ENCODE measurements at places on chromosomes 13 and 19.

DNA sequence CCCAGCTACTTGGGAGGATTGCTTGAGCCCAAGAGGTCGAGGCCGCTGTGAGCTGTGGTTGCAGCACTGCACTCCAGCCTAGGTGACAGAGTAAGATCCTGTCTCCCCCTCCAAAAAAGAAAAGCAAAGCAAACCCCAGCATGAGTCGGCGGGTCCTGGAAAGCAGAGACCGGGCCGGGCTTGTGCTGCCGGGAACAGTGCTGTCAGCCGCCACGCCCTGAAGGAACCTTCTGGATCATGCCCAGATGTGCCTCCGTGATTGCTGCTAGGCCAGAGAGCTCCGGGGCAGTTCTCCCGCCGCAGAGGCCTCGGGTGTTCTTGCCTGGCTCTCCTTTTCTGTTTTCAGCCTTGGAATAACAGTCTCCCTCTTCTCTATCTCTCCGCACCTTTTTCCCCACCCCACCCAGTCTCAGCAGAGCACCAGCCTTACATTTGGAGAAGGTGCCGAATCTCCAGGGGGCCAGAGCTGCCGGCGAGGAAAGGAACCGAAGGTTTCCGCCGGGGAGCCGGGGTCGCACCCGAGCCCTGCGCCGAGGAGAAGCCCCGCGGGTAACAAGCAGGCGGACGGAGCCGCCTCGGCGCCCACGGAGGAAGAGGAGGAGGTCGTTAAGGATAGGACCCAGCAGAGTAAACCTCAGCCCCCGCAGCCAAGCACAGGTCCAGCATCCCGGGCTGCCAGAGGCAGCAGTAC lies 181.9 kb downstream of the STK24 start:
- no peak for DNase-seq

- DNase-seq = no peak
These were observed 238.0 kb downstream of the PCDH9 start for GRCh38 chr13:66992183-66992582.

DNA sequence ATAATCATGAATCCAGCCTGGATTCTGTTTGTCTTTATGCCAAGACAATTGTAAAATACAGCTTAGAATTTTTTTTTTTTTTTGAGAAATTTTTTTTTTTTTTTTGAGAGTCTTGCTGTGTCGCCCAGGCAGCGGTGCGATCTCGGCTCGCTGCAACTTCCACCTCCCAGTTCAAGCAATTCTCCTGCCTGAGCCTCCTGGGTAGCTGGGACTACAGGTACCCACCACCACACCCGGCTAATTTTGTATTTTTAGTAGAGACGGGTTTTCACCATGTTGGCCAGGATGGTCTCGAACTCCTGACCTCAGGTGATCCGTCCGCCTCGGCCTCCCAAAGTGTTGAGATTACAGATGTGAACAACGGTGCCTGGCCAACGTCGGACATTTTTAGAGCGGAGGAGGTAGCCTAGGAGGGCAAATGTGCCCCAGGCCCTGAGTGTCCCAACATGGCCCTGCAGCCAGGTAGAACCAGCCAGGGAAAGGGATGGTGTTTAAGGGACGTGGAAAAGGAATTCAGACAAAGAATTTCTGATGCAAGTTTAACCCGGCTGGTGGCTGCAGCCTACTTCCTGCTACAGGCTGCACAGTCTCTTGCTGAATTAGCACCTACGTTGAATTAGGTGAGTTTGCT lies 89.8 kb downstream of the GNG7 start:
- no peak for DNase-seq

DNA sequence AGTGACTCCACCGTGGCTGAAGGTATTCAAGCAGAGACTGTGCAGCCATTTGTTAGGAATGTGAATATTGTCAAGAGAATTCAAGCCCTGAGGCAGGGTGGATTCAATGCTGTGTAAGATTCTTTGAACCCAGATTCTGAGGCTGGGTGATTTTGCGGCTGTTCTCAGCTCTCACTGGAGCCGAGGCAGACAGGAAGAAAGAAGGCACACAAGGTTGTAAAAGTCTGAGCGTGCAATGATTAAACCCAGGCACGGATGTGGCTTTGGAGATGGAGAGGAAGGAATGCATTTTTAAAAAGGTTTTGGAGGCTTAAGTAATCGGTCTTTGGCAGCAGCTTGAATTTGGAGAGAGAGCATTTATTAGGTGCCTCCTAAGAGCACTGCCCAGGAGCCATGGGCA lies 187.9 kb downstream of the KATNAL1 start:
- no peak for DNase-seq

- DNase-seq = no peak
These were observed 13.9 kb upstream of the CACNG6 start for GRCh38 chr19:53977429-53977990.

GRCh38 chr19:19110410-19111135 lies 27.7 kb downstream of the TMEM161A start:
- no peak for DNase-seq

DNA sequence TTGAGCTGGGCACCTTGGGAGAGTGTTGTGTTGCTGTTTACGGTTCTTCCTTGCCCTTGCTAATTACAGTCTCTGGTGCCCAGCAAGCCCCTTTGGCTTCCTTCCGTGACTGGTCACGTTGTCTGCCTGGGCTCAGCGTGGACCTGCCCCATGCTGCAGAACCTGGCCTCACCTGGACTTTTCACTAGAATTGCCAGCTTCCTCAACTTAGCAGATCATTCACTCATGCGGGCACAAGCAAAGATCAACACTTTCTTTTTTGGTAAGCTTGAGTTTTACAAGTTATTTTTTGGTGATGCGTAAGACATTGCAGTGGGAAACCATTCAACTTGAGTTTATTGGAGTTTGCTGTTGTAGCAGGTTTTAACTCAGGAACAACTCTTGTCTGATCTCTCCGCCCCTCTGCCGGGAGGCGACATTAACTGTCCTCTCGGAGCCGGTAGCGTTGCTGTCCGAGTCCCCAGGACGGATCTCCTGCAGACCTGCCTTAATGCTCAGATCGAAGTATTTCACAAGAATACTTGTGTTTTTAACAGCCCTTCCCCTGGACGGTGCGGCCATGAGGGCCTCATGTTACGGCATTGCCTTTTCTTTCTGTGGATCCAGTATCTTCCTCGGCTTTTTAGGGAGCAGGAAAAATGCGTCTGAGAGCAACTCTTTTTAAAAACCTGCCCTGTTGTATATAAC lies 15.7 kb upstream of the TEX29 start:
- no peak for DNase-seq
